ENCODE measurements at places on chromosomes 6 and 20.

GRCh38 chr6:48859562-48860123 is 603.4 kb downstream of the MMUT start:
- DNase-seq = peak; percentile 87

GRCh38 chr6:13553646-13554045 is 20.8 kb upstream of the SIRT5 start:
- DNase-seq = no peak

- DNase-seq = no peak
Observed at GRCh38 chr6:1280666-1281300, 31.1 kb upstream of the FOXQ1 start.

DNA sequence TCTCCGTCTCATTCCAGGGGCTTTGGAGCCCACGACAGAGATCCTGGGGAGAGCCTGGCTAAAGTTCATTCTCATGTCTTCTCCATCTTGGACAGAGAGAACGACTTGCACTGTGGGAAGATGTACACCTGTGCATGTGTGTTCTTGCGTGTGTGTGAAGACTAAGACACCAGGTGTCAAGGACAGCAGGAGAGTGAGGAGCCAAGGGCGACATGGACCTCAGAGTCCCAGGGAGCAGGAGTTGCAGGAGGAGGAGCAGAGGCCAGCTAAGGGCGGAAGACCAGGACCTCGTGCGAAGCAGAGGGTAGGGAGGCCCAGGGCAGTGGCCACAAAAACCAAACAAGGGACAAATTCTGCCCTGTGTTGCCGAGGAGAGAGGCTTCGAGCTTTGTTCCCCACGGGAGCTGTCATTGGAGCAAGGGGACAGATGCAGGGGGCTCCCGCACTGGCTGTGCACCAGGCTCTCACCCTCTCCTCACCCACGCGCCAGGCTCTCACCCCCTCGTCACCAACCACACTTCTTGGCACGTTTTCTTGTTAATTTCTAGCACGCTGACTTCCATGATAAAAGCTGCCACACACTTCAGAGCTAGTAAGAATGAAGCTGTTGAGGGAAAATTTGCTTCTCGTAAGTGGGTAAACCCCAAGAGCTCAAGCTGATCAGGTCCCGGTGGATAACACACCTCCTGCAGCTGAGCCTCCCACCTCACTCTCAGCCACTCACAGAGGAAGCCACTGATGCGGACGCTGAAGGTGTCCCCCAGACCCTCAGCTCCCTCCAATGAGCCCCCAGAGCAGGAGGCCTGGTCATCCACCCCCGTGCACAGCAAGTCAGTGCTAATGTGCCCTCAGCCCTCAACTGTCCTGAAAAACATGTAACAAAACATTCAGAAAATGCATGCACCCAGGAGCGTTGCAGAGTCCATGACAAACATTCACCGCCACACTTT is 62.6 kb downstream of the DLL1 start:
- no peak for DNase-seq

DNA sequence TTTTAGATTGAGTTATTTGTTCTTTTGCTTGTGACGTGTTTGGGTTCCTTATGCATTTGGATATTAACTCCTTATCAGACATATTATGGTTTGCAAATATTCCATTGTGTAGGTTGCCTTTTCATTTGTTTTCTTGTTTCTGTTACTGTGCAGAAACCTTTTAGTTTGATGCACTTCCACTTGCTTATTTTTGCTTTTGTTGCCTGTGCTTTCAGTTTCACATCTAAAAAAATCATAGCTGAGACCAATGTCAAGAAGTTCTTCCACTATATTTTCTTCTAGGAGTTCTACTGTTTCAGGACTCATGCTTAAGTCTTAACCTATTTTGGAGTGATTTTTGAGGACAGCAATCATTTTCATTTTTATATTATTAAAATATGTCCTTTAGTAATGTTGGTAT is 113.5 kb downstream of the EPM2A start:
- DNase-seq = no peak

DNA sequence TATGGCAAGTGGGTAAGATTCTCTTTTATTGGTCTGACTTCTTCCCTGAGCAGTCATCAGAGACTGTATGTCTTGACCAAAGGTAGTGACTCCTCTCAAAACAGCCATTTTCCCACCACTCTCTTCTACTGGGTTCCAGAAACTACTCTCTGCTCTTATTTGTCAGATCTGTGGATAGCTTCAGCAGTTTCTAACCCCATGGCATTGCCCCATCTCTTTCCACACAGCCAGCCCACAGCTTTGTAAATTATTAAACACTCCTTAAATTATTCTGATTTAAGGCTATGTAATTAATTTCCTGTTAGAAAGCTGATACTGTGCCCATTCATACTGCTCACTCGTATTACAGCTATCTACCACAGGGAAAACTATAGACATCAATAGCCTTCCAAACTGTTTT is 138.4 kb upstream of the CNR1 start:
- no peak for DNase-seq

GRCh38 chr6:116595247-116595646 is 21.0 kb upstream of the RSPH4A start:
- DNase-seq = no peak

- no peak for DNase-seq
Observed at GRCh38 chr6:19231878-19232561, 605.1 kb upstream of the ID4 start.

DNA sequence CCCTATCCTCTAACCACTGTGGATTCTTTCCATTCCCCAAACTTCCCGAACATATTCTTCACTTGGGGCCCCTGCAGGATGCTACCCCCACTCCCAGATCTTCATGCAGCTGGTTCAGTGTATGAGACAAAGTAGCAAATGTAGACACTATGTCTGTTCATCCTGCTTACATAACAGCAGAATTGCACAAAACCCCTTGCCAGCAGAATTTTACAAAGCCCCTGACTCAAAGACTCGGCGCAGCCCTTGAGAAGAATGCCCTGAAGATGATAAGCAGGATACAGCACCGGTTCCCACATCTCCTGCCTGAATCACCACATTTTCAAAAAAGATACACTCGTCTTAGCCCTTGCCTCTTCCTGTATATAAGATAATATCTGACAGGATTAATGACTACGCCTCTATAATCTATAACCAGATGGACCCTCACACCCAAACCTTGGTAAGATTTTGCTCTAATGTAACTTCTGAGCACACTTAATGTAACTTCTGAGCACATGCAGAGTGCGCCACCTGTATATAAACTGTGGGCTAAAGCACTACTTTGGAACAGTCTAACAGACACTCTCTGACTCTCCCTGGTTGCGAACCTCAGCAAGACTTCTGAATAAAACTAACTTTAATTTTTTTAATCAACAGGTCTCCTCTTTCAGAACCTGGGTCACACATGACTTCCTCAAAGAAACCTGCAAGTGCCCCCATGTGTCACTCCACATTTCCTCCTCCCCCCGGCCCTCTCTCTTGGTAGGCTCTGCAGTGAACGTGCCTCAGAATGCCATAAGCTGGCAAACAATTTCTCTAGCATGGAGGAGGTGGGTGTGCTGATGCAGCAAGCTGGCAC is 28.7 kb downstream of the RALGAPA2 start:
- no peak for DNase-seq

GRCh38 chr6:169861431-169862042 is 110.1 kb downstream of the ERMARD start:
- no peak for DNase-seq

DNA sequence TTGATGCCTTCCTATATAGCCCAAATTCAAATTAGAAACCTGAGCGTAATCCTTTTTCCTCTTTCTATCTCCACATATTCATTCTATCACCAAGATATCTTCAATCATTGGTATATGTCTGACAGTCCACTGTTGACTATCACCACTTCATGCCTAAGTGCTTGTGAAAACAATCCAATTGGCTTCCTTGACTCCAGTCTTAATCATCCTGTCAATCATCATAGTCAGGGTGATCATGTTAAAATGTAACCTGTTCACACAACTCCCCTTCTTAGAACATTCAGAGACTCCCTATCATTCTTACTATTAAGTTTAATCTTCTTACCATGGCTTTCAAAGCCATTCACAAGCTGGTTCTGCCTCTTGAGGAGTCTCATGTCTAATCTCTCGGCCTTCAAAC is 616.7 kb downstream of the PHF3 start:
- no peak for DNase-seq

- DNase-seq = no peak
Observed at GRCh38 chr20:17928211-17928611, 40.4 kb downstream of the SNX5 start.
